Astrocyte of the hippocampus (primary cell): ENCODE measurements at places on chromosomes 6 and 20.

DNA sequence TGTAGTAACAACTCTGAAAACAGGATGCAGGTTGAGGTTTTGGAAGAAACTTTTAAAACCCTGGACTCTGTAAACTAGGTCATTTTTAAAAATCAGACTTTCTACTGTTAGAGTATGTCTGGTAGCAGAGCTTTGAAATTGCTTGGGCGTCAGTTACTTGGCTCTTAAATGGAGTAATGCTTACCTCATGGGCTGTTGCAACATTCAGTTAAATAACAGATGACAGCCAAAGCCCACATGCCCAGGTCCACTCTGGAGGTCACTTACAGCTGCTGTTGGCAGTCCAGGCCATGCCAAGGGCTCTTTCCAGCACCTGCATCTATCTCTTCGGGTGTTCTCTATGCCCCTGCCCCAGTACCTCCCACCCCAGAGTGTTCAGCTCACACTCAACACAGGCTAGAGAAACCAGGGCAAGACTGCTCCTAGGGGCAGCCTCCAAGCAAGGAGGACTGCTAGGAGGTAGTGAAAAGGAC, 96.4 kb downstream of the BANF2 start:
- DNase-seq: no peak

DNA sequence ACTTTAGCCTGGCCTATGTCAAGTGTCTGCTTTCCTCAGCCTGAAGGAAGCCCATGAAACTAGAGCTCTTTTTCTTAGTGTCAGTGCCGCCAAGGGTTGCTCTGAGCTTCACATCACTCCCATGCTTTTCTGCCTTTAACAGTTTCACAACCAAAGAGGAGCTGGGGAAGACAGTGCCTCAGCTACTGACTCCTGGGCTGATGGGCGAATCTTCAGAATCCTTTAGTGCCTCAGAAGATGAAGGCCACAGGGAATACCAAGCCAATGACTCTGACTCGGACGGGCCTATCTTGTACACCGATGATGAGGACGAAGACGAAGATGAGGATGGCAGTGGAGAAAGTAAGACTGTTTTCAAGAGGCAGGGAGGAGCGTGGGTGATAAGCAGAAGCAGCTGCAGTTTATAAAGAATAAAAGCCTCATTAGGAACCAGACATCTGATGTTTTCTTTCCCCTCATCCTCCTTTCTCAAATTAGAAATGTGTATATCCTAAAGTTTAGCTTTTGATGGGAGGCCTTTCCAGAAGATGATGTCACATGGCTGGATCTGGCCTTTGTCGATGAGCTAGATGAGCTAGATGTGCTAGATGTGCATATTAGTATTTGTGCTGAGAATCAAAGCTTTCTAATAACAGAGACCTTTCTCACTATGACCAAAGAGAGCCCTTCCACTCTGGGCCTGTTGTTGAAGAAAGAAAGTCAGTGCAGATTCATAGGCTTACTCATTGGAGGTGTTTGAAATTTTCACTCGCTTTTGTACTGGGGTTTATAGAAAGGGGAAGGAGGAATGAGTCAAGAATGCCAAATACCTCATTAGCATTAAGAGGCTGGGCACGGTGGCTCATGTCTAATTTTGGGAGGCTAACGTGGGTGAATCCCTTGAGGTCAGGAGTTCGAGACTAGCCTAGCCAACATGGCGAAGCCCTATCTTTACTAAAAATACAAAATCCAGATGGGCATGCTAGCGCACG, 70.7 kb upstream of the LTV1 start:
- no peak for DNase-seq

- peak; percentile 84 for DNase-seq
Measured at GRCh38 chr20:58870293-58871014, 17.9 kb downstream of the GNAS start.

GRCh38 chr6:10351791-10352190, 63.1 kb downstream of the TFAP2A start:
- no peak for DNase-seq

DNA sequence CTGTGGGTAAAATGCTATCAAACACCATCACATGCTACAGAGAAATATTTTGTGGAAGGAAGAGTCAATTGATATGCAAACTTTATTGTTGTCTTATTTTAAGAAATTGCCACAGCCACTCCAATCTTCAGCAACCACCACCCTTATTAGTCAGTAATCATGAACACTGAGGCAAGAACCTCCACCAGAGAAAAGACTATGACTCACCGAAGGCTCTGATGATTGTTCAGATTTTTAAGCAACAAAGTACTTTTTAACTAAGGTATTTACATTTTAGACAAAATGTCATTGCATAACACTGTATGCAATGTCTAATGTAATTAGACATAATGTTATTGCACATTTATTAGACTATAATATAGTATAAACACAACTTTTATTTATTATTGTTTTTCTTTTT, 26.2 kb upstream of the MMP24 start:
- peak; percentile 49 for DNase-seq

GRCh38 chr20:33007376-33008335, at the start of gene BPIFB2:
BPIFB2 (plus strand) TSS chr20:33007704; CDS start chr20:33008575, 871 bp downstream.
- DNase-seq: no peak

DNA sequence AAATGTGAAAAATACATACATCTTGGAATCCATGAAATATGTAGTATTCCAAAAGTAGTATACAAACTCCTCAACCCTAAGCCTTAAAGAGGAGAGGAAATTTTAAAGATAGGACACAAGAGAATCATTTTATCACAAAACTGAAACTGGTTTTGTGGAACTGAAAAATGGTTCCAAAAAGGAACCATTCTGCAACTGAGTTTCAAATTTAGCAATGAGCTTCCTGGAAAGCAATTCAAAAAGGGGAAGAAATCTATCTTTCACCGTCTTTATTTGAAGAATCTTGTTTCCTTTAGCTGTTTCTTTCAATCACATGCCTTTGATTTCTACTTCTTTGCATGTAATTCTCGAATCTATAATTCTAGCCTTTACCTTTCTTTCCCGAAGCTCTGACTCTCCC, 32.2 kb upstream of the LAMP5 start:
- DNase-seq: no peak

DNA sequence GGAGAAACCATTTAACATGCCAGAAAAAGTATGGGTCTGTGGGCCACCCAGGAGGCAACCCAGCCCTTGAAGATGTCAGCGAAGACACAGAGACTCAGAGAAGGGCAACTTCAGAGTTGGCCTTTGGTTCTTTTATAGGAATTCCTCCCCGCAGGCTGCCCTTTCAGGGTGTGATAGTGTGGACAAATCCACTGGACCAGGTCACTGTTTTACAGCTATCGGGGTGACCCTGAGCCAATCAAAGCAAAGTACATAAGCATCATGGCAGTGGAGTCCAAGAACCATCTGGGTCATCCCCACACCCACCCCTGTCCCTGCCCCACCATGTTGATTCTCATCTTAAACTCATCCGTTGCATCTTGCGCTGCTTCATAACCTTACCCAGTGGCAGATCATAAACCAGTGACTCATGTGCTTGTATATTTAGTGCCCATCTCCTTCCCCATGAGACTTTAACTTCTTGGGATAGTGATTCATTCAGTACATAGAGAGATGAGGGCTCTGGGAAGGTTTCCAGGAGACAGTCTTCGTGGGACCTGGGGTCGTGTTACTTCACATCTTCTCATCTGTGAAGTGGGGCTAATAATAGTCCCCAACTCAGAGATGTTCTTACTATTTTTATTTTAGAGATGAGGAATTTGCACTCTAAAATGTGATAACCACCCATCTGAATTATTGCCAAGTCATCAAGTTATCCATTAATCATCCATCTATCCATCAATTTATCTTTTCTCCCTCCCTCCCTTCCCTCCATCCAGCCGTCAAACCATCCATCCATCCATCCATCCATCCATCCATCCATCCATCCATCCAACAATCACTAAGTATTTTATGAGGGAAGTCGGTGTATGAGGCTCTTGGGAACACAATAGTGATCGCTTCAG, 51.0 kb downstream of the EDN3 start:
- no peak for DNase-seq

GRCh38 chr6:113308266-113308665, 548.9 kb upstream of the MARCKS start:
- no peak for DNase-seq

GRCh38 chr6:106372838-106373501, 12.5 kb downstream of the CRYBG1 start:
- DNase-seq: no peak

GRCh38 chr20:56439771-56440291, 27.8 kb downstream of the CASS4 start:
- peak; percentile 96 for DNase-seq

GRCh38 chr6:5389086-5389745, 127.9 kb downstream of the FARS2 start:
- DNase-seq: no peak

DNA sequence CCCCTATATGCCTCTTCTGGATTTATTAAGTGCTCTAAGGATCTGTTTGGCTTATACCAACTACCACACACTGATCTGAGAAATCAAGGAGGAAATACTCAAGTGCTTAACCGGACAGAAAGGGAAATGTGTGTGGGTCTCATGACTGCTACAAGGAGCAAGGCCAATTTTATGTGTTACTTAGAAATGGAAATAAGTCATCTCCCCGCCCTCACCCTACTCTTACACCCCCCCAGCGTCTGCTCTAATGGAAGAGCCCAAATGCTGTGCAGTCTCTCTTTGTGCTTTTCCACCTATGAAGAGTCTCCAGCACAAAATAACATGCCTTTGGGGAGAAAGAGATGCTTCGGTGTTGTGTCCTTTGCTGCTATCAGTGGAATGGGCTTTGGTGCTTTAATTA, 428.8 kb upstream of the ARID1B start:
- DNase-seq: no peak
